RWPE1 (cell line): ENCODE measurements at places on chromosomes 5 and 9.

DNA sequence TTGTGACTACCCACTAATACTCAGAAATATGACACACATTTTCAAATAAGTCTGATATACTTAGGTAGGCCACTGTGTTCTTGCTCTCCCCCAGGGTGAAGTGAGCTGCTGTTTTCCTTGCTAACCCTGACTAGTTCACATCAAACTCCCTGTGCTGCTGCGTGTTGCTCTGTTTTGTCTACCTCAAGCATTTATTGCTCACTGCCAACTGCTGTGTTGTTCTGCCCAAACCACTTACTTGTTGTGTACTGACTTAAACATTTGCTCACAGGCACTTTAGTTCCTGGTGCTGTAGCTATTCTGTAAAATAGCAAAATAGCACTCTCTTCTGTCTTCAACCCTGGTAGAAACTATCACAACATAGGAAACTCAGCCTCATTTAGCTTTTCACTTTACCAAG lies 255.7 kb downstream of the HCN1 start:
- DNase-seq = no peak

GRCh38 chr5:138018849-138019248 lies 14.0 kb downstream of the FAM13B start:
- DNase-seq = no peak

GRCh38 chr9:35713578-35713977 lies 18.4 kb downstream of the TLN1 start:
- no peak for DNase-seq

- no peak for DNase-seq
These were observed 329.6 kb upstream of the RGMB start for GRCh38 chr5:98443881-98444280.

DNA sequence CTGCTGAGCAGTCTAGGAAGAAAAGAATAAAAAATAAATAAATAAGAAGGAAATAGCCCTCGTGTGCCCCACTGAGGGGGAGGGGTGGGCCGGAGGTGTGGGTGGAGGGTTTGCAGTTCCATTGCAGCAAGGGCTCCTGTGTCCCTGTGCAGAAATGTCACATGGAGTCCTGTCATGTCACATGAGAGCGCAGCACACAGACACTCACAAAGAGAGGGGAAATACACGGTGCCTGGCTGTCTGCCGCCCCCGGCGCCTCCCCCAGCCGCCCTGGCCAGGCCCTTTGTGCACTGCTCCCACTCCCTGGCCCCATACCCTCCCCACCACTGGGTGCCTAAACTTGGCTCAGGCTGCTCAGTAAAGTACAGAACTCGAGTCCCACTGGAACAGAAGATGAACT lies 55.6 kb upstream of the SPTLC1 start:
- no peak for DNase-seq

DNA sequence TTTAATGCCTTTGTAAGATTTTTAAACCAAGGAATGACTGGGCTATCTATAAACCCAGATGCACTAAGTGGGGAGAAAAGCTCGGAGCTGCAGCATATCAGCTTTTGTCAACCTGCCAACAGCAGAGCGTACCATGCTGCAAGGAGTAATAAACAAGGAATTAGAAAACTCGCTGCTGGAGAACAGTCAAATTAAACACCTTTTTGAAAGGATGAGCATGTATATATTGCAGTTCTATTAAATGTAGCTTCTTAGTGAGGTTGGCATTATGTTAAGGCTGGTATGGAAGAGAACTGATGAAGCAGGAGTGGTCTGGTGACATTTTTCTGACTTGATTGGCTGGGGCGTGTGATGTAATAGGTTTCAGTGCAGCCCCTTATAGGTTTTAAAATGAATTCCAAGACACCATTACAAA lies 74.7 kb downstream of the PIK3R1 start:
- no peak for DNase-seq
